ENCODE measurements at places on chromosomes 12 and 14. TPM values are rescaled to one million over a fixed set of nuclear protein-coding genes. Genes with fewer than 3 reads are reported as not detected.
A peak's percentile ranks its signal among the peaks of the same experiment; 100 is the strongest.

The CNTN1 gene
- 0.90 TPM for total RNA-seq

The KLRC2 gene
- total RNA-seq, result not detected

DNA sequence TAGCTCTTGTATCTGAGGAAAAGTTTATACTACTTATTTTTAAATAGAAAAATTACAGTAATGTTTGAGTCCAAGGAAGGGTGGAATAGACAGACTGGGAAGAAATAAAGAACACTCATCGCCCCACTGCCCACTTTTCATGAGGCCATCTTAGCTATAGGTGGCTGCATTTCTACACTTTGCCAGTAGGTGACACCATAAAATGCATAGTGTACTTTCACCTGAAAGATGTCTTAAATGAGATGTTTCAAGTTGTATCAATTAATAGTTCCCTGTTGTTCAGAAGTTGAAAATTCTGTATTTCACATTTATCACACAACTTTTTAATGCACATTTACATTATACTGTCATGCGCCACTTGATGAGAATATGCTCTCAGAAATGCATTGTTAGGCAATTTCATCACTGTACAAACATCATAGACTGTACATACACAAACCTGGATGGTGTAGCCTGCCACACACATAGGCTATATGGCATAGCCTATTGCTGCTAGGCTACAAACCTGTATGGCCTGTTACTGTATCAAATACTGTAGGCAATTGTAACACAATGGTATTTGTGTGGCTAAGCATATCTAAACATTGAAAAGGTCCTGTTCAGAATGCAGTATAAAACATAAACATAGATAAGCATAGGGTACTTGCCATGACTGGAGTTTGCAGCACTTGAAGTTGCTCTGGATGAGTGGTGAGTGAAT lies 27.6 kb downstream of the PMCH start:
- DNase-seq, result peak; percentile 34

The SCARB1 gene
- 61.5 TPM for total RNA-seq

GRCh38 chr12:130639476-130640424 lies 76.3 kb downstream of the RIMBP2 start:
- no peak for DNase-seq

- DNase-seq, result no peak
Observed at GRCh38 chr12:123948401-123948795, 24.2 kb downstream of the CCDC92 start.

Measured in A673 (cell line).